ENCODE measurements at places on chromosomes 13 and 19.

DNA sequence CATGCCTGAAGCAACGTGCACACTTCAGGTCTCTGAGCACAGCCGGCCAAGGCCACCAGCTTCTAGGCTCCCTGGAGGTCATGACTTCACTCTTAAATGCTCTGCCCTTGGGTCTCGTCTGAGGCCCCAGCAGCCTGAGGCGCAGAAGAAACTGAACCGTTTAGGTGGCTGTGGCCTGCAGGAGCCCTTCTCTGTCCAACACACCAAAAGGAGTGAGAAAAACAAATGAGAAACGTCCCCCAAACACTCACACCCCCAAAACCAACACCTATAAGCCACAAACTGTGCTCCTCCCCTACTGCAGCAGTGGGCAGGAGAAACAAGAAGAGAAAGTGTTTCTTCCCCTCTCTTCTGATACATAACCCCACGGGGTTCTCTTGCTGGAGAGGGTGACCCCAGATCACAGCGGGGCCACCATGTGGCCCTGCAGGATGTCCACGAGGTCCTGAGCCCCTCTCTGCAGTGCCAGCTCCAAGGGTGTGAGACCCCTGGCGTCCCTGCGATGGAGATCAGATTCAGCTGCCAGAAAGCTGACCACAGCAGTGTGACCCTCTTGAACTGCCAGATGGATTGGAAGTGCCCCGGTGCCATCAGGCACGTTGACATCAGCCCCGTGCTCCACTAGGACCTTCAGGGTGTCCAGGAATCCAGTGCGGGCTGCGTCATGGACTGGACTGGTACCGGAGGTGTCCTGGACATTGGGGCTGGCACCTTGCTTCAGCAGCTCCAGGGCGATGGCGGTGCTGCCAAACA lies 1.0 kb upstream of the KRI1 start:
- peak; percentile 76 for DNase-seq

- no peak for DNase-seq
These were observed 87.8 kb upstream of the RNF113B start for GRCh38 chr13:98264877-98265276.

DNA sequence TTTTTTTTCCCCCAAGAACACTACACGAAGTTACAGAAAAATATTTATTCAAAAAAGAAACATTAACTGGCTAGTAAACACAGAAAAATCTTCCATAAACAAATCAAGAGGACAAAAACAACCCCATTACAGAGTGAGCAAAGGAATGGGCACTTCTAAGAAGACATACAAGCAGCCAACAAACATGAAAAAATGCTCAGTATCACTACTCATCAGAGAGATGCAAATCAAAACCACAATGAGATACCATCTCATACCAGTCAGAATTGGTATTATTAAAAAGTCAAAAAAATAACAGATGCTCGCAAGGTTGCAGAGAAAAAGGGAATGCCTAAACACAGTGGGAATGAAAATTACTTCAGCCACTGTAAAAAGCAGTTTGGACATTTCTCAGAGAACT lies 131.7 kb downstream of the UGGT2 start:
- no peak for DNase-seq

DNA sequence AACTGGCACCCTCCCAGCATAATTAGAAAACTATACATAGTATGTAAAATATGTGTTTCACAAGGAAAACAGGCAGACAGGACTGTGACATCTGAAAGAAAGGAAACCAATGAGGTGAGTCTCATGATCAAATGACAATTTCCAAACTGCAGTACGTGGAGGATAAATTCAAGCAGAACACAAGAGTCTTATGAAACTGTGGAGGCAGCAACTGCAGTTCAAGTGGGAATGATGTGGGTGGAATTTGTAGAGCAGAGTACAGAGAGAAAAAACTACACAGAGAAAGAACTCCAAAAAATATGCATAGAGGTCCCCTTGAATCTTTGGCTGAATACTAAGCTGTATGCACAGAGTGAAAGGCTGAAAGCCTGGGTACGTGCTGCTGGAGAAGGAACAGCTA lies 9.7 kb downstream of the SIGLEC6 start:
- no peak for DNase-seq

GRCh38 chr13:45370922-45371406 lies 30.0 kb upstream of the TPT1 start:
- DNase-seq = peak; percentile 62

GRCh38 chr19:21604951-21605476 lies 99.6 kb downstream of the ZNF429 start:
- no peak for DNase-seq

GRCh38 chr19:47756953-47757608 lies 11.7 kb downstream of the NOP53 start:
- DNase-seq = no peak

DNA sequence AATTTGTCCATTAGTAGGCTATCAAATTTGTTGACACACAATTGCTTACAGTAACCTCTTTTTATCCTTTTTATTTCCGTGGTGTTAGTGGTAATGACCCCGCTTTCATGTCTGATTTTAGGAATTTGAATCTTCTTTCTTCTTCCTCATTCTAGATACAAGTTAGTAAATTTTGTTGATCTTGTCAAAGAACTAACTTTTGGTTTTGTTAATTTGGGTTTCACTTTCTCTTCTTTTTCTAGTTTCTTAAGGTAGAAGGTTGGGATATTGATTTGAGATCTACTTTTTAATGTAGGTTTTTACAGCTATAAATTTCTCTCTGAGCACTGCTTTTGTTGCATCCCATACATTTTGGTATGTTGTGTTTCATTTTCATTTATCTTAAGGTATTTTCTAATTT lies 53.3 kb upstream of the SLC7A1 start:
- DNase-seq = no peak

DNA sequence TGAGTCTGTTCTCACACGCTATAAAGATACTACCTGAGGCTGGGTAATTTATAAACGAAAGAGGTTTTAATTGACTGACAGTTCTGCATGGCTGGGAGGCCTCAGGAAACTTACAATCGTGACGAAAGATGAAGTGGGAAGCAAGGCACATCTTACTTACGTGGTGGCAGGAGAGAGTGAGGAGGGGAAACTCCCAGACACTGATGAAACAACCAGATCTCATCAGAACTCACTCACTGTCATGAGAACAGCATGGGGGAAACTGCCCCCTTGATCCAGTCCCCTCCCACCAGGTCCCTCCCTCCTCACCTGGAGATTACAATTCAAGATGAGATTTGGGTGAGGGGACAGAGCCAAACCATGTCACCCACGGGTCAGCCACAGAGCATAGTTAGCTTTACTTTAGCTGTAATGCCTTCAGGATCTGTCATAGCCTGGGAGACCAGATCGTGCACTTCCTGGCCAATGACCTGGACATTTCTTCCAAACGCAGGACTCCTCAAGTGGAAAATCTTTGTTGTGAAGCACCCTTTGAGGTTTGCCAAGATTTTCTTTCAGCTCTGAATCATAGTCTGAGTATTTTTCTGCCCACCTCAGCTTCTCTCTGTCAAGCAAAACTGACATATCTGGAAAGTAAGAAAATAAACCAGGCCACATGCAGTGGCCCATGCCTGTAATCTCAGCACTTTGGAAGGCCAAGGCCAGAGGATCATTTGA lies 25.2 kb upstream of the HIF3A start:
- peak; percentile 16 for DNase-seq

- DNase-seq = no peak
These were observed 17.9 kb downstream of the GPR183 start for GRCh38 chr13:99289271-99289670.

- DNase-seq = no peak
These were observed 147.5 kb downstream of the CYSLTR2 start for GRCh38 chr13:48801255-48801654.

GRCh38 chr19:45630463-45630862 lies 8.7 kb downstream of the EML2 start:
- peak; percentile 42 for DNase-seq

DNA sequence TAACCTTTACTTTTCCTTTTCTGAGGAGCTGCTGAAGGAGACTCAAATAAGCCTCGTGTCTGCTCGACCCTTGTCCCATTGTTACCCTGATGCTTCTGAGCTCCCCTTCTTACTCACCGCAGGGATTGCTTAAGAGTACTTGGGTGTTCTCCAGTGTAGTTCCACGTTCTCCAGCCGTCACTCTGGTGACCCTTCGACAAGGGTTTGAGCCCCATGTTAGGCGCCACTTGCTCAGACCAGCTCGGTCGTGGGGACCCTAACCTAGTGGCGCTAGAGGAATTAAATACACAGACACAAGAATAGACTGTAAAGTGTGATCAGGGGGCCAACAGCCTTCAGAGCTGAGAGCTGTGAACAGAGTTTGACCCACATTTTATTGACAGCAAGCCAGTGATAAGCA lies 10.3 kb downstream of the ZNF480 start:
- DNase-seq = peak; percentile 14

DNA sequence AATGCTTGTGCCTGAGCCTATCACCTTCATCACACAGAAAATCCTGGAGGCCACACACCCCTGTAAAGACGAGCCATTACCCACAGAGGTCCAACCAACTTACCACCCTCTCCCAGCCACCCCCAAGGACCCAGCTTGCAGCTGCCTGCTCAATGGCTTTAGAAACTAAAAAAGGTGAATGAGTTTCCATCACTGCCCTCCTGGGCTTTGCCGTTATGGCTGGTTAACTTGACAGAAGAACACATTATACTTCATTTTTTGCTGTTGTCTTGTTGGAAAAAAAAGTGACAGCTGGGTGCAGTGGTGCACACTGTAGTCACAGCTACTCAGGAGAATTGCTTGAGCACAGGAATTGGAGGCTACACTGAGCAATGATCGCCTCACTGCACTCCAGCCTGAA lies 17.4 kb upstream of the FEM1A start:
- DNase-seq = no peak

GRCh38 chr13:113090415-113090770 lies 15.2 kb upstream of the F7 start:
- DNase-seq = no peak

DNA sequence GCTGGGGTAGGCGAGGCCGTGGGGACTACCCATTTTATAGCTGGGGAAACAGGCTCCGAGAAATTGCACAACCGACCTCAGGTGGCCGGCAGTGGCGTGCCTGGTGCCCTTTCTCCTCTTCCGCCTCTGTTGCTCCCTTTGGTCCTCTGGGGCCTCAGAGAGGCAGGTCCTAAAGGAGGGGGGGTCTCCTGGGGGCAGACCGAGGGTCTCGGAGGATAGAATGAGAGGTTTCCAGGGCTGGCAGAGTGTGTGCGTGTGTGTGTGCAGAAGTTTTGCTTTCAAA lies 11.3 kb downstream of the STX10 start:
- no peak for DNase-seq

DNA sequence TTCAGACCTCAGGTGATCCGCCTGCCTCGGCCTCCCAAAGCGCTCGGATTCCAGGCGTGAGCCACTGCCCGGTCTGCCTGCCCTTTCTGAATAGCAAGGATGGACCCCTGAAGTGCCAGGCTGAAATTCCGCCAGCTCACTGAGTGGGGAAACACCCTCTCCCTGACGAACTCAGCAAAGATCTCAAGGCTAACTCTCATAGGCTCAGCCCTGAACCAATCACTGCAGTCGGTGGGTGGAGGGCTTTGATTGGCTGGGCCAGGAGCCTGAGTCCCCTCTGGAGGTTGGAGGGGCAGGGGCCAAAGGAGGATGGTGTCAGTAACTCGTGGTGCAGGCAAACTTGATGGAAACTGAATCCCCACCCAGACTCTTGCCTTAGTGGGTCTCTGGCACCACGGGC lies 11.2 kb upstream of the COMP start:
- no peak for DNase-seq

GRCh38 chr19:10219678-10220077 lies 11.5 kb downstream of the S1PR2 start:
- DNase-seq = peak; percentile 36

DNA sequence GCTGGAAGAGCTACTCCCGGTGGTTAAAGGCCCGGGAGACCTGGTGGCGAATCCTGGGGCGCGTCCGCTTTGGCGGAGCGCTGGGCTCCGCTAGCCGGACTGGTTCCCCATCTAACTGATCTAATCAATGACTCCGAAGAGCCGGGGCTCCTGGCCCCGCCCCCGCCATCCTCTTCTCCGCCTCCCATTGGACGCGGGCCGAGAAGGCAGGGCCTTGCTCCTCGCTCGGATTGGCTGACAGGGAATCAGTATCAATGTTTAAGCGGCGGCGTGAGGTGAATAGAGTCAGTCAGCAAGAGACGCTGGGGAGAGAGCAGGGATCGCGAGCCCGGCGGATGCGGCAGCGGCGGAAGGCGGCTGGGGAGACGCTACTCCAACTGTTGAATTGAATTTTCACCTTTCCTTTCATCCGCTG lies 1.7 kb upstream of the PCDH17 start:
- DNase-seq = peak; percentile 60

- DNase-seq = no peak
These were observed 295.0 kb downstream of the ZNF536 start for GRCh38 chr19:30667227-30667626.

GRCh38 chr19:54459282-54460229 lies 4.0 kb downstream of the LENG9 start:
- DNase-seq = no peak

DNA sequence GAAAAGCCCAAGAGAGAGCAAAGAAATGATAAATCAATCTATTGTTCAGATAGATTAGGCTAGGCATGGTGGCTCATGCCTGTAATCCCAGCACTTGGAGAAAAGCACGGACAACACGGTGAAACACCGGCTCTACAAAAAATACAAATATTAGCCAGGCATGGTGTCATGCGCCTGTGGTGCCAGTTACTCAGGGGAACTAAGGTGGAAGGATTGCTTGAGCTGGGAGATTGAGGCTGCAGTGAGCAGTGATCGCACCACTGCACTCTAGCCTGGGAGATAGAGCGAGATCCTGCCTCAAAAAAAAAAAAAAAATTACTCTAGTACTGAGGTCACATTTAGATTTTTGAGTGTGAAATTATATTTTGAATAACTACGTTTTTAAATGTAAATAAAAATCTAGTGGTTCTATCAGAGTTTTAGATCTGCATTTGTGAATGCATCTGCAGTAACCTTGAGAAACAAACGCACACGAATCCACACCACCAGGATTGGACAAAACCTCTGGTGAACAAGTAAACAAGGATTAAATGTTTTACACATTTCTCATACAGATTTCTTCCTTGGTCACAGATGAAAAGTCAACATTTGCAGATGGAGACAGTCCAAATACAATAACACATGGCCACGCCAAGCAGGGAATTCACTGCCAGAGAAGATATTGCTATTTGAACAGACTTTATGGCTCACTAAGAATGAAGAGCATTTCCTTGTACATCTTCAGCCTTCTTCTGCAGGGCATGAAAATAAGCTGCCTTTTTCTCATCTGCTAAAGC lies 917.6 kb downstream of the PCDH9 start:
- no peak for DNase-seq

DNA sequence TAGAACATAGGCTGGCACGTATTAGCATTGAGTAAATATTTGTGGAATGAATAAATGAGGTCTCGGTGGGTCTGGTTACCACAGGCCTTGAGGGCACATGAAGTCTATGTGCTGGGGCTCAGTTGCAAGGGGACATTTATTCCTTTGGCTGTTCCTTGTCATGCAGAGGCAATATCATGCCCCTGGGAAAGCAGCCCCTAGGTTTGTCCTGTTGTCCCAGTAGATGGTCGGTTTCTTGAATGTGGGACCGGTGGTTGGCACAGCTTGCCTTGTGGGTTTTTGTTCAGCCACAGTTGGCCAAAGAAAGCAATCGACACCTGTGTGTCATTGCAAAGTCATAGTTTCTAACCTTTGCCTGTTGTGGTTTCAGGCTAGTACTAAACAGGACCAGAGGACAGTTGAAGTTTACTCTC lies 24.7 kb upstream of the GPR183 start:
- no peak for DNase-seq

- no peak for DNase-seq
These were observed 470.2 kb upstream of the PRR20A start for GRCh38 chr13:56670563-56670962.

Measured in activated CD4-positive, alpha-beta T cell treated with anti-CD3 and anti-CD28 coated beads for 48 hours (primary cell).